Tongue (tissue), 3 donors: ENCODE measurements at places on chromosomes 7 and 10.

DNA sequence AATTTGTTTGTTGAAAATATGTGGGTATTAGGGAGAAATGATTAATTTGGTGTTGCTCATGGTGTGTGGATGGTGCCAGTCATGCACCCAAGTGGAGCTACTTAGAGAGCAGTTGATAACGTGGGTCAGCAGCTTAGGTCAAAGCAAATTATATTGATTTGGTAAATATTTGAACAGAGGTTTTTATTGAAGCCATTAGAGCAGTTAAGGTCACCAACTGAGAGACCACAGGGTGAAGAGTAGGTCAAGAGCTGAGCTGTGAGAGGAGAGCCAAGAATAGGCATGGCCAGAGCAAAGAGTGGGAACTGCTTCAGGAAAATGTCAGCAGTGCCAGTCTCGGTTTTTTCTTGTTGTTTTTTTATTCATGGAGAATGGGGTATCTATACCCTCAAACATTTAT is 97.9 kb downstream of the TMEM168 start:
- no peak for DNase-seq

GRCh38 chr10:13376297-13376696 is 28.2 kb upstream of the SEPHS1 start:
- DNase-seq = no peak

GRCh38 chr10:11143242-11143641 is 125.6 kb downstream of the CELF2 start:
- DNase-seq = no peak

- peak; percentile 86 for DNase-seq
Measured at GRCh38 chr10:61900829-61901792, at the start of gene ARID5B. Gene ARID5B (plus strand): TSS chr10:61901699. CDS start chr10:61901710, 11 bp downstream.

DNA sequence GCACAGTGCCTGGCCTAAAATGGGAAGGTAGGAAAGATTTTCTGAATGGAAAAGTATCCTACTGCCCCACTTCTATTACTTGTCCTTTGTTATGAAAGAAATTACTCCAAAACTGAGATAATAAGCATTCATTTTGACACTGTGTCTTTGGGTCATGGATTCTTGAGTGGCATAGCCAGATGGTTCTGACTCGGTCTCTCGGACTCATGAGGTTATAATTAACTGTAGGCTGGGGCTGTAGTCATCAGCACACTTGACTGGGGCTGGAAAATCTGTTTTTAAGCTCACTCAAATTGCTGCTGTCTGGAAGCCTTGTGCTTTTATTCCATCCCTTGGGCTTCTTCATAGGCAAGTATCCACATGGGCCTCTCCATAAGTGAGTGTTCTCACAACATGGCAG is 160.5 kb downstream of the VTI1A start:
- DNase-seq = no peak

DNA sequence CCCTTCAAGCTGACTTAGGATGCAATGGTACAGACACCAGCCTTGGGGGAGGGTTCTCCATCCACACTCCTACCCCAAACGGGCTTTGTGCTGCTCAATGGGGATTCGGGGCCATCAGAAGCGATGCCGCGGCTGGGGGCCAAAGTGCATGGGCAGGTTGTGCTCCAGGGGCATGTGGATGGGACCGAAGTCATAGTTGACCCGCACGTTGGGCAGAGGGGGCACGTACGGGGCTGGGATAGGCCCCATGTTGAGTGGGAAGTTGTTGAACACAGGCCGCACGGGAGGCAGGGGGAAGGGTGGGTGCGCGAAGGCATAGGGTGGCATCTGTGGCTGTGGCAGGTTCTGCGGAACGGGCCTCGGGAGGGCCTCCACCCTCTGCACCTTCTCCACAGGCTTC is 158.7 kb downstream of the RNF216 start:
- no peak for DNase-seq

DNA sequence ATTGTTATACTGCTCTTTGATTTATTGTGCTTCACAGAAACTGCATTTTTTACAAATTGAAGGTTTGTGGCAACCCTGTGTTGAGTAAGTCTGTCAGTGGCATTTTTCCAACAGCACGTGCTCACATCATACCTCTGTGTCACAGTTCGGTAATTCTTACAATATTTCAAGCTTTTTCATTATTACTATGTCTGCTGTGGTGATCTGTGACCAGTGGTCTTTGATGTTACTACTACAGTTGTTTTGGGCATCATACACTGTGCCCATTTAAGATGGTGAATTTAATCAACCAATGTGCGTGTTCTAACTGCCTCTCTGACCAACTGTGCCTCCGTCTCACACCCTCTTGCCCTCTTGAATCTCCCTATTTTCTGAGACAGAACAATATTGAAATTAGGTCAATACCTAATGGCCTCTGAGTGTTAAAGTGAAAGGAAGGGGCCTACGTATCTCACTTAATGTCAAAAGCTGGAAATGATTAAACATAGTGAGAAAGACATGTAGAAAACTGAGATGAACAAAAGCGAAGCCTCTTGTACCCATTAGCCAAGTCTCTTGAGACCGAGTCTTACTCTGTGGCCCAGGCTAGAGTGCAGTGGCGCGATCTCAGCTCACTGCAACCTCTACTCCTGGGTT is 20.2 kb upstream of the ASL start:
- DNase-seq = no peak

DNA sequence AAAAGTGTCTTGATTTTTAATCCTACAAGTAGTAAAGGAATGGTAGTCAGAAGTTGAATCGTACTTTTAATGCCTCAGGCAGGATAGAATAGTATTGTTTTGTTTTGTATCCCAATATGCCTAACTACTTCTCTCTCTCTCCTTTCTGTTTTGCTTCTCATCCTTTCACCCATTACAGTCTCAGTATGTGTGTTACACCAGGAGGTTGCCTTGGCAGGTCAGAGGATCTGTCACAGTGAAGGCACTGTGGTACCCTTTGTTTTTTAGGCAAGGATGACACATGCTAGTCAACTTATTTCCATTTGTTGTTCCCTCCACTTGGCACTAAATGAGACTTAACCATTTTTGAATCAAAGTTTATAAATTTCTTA is 94.4 kb downstream of the MAPK8 start:
- DNase-seq = no peak

GRCh38 chr10:92569071-92569470 is 4.8 kb downstream of the IDE start:
- DNase-seq = no peak

- no peak for DNase-seq
Measured at GRCh38 chr10:68501691-68502090, 25.6 kb downstream of the SLC25A16 start.

DNA sequence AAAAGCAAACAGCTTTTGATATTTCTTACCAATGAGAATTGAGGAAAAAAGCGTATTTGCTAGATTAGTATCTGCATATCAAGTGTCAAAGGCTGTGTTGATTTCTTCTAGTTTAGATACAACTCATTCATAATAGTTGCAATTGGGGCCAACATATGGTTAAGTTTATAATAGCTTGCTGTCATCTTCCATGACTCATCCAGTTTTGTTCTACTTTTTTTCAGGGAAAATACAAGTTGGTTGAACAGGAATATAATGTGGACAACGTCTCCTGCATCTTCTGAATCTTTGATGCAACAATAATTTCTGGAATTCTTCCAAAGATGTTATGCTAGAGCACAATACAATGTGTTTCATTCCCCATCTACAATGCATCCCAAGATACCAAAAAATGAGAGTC is 182.0 kb downstream of the THSD7A start:
- DNase-seq = no peak

DNA sequence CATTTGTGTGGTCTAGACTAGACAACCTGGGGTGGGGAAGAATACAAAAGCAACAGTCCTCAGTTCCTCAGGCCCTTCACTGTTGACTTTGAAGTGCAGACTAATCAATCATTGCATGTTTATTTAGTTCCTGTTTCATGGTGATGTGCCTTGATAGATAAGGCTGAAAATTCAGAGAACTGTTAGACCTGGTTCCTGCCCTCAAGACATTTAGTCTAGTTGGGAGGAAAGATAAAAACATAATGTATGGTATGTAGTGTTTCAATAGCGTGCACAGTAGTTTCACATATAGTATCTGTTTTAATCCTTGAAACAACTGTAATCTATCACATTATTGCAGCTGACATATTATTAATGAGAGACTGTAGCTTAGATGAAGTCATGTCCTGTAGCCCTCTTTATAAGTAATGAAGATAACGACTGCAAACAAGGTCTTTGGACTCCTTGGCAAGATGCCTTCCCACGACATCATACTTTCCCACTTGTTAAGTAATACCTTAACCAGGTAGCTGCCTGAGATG is 124.0 kb downstream of the CELF2 start:
- no peak for DNase-seq

- no peak for DNase-seq
Measured at GRCh38 chr10:110516815-110517492, 19.2 kb downstream of the DUSP5 start.

- no peak for DNase-seq
Measured at GRCh38 chr10:62011558-62011957, 110.1 kb downstream of the ARID5B start.

- DNase-seq = peak; percentile 29
Measured at GRCh38 chr7:136086712-136087111, 109.6 kb upstream of the MTPN start.

DNA sequence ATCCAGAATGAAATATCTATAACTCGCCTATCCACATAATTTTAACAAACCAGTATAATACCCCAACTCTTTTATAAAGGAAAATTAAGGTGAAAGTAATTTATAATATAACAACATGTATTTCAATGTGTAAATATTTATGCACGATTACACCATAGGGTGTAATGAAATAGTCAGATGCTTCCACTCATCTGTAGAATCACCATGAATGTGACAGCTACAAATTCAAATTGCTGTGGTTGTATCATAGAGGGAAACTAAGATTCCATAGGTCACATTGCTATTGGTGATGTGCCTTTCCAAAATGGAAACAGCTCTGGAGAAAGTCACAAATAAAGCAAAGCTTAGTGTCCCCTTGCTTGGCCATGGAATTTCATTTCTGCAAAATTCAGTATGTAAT is 95.7 kb downstream of the CPED1 start:
- no peak for DNase-seq

DNA sequence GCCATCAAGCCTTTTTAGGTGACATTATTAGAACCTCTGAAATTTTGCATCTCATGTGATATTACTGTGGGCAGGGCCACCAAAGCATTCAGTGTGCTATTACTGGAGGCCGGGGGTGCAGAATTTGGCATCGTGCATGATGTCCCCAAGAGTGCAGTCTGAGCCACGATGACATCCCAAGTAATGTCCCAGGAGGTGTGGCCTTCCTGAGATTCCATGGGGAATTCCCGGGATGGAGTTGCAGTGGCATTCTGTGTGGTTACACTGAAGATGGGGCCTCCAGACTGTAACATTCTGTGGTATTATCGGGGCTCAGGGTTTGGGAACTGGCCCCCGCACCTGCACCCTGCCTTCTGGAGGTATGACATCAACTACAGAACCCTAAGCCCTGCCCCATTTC is 9.1 kb downstream of the LDB3 start:
- DNase-seq = no peak

DNA sequence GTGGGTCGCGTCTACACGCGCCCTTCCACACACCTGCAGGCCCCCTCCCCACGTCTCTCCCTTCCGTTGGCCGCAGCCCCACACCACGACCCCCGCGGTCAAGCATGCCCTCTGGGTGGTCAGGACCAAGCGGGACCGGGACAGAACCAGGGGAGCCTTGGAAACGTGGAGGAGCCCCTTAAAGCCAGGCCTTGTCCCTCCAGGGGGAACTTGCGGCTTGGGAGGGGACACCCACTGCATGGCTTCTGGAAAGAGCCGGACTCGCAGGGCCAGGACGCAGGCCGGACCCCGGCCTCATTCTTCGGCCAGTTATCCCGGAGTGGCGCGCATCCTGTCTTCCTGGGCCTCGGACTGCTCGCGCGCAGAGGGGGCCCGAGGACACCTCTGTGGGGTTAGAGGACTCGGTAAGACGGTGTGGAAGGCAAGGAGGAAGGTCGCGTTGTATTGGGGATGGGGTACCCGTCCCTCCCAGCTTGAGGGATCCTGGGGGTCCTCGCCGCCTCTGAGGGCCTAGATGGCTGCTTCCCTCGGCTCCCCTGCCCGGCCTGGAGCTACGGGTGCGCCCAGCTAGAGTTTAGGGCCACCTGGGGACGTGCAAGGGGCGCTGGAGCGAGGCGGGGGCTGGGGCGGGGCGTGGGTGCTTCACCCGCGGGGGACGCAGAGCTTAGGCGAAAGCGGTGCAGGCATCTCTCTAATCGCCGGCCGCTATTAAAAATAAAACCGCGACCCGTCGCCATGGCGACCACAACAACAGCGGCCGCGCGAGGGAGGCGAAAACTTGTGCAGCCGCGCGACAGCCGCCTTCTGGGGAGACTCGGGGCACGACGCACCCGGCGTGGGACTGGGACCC is 1.8 kb upstream of the PDGFA start:
- DNase-seq = peak; percentile 84

DNA sequence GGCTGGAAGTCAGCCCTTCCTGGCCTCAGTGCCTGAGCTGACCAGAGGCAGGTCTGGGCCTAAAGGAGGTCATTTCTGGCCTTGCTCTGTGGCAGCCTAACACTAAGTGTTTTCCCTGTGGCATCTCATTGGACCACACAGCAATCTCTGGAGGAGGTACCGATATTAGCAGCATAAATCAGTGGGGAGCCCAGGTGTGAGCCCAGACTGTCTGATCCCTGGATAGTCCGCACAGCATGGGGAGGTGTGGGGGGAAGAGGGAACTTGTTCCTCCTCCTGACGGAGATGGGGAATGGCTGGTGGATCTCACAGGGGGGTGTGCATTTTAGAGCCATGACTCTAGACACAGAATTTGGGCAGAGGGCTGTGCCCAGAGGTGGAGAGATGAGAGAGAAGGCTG is 11.0 kb upstream of the PPIF start:
- DNase-seq = no peak

DNA sequence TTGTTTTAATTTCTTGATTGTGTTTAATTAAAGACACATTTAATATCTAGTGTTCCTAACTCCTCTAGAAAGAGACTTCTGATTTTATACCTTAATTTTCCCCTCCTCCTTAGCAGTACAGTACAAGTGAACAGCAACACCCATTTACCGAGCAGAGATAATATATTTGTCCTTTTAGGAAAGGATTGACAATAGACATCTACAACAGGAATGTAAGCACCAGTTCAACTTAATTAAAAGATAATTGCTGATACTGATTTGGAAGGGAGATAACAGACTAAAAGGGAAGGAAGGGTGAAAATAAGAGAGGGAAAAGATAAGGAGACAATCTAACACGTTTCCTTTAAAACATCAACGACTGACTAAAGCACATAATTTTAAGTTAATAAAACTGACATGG is 119.3 kb downstream of the SRPK2 start:
- DNase-seq = no peak

GRCh38 chr10:123057968-123058367 is 49.2 kb downstream of the ACADSB start:
- DNase-seq = no peak

DNA sequence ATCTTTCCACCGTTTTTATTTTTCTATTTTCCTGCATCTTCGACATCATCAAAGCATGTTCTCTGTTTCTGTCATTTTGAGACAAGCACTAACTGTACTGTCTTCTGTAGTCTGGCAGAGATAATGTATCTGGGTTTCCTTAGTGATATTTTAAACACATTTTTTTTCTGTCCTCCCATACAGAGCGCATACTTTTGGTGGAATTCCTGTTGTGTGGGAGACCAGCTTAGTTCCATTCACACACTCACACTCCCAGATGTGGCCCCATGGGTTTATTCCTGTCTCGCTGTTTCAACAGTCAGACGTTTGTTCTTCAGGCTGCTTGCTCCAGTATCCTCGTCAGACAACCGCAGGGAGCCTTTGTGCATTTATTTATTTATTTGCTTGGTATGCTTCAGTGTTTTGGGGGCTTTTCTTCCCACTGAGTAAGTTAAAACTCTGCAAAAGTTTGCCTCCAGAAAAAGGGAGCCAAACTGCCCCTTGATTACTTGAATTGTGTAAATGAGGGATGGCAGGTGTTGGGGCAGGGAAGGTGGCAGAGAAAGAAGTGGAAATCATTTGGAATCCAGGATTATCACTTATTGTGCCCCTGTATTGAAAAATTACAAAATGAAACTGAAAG is 456.8 kb upstream of the KLF6 start:
- peak; percentile 92 for DNase-seq
